ENCODE measurements at places on chromosomes 6 and 20.
A peak's percentile ranks its signal among the peaks of the same experiment; 100 is the strongest.

- no peak for DNase-seq
These were observed 86.2 kb downstream of the PLEKHG1 start for GRCh38 chr6:150685860-150686259.

DNA sequence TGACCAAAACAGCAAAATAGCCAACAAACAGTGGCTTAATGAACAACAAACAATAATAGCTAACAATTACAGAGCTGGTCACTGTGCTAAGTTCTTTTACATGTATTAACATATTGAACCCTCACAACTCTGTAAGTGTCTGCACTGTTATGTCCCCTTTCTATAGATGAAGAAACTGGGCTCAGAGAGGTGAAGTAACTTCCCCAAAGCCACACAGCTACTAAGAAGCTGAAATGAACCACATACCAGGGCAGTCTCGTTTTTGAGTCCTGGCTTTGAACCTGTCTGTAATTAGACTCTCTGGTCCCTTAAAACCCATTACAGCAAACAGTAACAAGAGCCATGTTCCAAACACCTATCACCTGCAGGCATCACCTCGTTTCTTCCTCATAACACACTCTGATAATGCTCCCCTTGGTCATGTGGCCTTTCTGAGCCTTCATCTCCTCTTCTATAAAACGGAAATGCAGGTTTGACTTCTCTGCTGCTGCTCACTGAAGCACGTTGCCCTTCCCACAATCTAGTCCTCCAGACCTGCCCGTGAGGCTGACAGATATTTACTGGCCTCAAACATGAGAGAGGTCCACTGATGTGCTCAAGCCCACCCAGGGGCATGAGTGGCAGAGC lies 23.3 kb downstream of the KCNK15 start:
- DNase-seq, result no peak

GRCh38 chr6:4018924-4019236 lies 60.1 kb downstream of the FAM217A start:
- peak; percentile 59 for DNase-seq

DNA sequence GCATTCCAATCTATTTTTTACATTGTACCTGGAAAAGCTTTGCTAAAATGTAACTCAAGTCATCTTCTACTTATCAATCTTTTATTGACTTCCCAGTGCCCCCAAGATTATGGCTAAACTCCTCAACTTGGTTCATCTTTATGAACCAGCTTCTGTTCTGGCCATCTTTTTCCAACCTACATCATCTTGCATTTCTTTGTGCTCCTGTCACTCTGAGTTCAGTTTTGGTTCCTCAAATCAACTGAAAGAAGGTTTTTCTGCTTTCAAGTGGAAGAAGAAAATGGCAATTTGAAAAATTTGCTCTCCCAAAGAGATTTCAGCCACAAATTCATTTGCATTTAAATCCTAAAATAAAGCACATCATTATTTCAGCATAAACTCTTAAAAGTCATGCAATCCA lies 41.8 kb downstream of the GPX5 start:
- DNase-seq, result no peak

DNA sequence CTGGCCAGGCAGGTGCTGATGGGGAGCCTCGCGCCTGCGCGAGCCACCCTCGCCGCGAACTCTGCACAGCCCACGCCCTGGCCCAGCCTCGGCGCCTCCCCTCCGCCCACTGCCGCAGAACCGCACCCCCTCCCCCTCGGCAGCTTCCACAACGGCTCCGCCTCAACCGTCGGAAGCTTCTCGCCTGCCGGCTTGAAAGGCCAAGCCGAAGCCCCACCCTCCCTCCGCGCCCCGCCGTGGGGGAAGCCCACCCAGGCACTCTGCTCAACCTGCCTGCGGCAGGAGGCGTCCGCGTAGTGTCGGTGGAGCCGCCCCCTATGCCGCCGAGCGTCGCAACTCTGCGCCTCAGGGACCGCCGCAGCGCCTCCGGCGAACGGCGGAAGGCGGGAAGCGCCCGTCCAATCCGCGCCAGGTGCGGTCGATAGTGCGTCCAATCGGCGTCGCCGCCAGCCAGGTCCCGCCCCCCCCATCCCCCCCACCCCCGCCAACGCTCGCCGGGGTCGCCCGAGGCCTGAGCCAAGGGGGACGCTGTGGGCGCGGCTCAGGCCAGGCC lies at the start of gene SYCP2:
Gene SYCP2 (minus strand): TSS at position 342 of the 553 bp plus-strand sequence. CDS start 11,224 bp downstream, outside the sequence.
- no peak for DNase-seq

DNA sequence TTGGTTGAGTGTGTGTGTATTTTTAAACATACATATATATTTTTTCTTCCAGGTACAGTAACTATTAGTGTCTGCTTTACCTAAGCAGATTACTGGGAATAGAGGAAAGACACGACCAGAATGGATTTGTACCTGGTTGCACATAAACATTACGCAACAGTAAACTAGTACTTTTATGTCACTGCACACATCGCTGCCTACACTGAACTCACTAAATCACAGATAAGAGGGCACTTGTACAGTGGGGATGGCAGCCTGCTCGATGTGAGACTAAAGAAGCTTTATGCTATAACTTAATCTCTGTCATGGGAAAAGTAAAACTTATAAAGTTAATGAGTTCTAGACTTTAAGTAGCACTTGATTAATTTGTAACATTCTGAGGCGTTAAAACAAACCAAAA lies 89.5 kb upstream of the SIM1 start:
- DNase-seq, result no peak

GRCh38 chr20:35883778-35884540 lies 70.3 kb downstream of the SCAND1 start:
- no peak for DNase-seq

DNA sequence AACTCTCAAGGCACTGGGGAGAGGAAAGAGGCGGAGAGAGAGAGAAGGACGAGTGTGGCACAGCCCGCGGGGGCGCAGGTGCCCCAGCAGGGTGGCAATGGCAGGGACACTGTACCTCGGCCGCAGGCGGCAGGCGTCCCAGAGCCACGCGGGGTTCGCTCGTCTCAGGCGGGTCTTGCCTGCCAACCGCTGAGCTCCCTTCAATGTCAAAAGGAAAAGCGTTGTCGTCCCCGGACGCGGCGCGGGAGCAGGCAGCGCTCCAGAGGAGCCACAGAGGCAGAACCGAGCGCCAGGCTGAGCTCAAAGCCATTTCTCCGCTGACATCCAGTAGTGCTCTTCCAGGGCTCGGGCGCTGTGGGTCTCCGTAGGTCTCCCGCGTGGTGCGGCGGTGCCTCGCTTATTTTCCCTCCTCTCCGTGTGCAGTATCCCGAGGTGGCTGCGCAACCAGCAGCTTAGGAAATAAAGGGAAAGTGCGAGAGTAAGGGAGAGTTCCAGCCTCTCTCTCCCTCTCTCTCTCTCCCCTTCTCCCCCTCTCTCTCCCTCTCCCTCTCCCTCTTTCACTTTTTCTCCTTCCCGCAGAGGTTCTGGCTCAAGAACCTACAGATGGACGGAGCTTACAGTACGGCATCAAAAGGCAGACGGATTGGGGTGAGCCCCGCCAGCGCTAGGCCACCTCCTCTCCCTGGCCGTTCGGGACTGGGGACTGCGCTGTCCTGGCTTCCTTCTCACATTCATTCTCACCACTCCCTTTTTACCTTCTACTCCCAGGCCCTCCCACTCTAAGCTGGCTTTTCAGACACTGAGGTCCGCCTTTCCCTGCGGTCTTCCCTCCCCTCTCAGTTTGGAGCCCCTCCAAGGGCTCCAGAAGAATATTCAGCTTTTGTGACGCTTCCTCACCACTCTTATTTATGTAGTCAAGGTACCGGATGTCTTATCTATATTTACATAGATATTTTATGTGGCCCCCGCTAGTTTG lies at the start of gene LAMA4:
Gene LAMA4 (minus strand): TSS at position 727 of the 976 bp plus-strand sequence. CDS start 417 bp downstream, at position 310.
- DNase-seq, result no peak

DNA sequence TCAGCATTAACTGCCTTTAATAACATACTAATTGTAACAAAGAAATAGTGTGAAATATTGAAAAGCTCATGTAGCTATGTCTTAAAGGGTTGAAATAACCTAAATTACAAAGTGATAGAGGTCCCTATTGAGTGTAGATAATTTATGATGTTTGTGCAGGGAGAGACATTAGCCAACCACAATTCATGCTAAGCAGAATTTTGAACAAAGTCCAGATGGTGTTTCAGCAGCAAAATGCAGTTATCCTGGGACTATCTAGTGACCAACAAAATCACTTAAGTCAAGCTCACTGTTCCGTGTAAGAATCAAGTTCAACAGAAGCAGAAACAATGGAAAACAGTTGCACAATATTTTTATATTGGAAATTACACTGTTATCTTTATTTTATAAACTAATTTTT lies 218.5 kb downstream of the SIM1 start:
- no peak for DNase-seq

DNA sequence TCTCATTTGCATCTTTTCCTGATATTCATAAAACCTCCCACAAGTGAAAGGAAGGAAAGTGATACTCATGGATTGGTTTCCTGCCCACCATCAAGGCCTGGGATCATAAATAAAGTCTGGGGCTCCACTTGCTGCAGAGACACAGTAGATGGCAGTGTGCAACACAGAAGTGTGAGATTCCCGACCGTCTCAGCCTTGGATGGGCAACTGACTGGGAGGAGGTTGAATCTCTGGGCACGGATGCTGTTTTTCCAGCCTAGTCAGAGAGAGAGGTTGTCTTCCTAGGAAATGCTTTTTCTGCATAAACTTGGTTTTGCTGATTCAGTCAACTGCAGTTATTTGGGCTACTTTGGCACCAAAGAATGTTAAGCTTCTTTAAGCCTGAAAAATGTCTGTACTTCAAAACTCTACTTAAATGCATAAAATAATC lies 9.9 kb upstream of the RFPL4B start:
- DNase-seq, result peak; percentile 35

DNA sequence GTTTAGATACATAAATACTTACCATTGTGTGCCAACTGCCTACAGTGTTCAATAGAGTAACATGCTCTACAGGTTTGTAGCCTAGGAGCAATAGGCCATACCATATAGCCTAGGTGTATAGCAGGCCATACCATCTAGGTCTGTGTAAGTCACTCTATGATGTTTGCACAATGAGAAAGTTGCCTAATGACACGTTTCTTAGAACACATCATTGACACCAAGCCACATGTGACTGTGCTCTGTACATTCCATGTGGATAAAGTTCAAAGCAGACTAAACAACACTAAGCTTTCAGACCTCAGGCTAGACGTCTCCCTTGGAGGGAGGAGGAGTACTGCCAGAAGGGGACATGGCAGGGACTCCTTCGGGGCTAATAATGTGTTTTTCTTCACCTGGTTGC lies 93.6 kb downstream of the KIF16B start:
- no peak for DNase-seq

- DNase-seq, result no peak
These were observed 38.0 kb upstream of the ERVFRD-1 start for GRCh38 chr6:11149551-11149950.

DNA sequence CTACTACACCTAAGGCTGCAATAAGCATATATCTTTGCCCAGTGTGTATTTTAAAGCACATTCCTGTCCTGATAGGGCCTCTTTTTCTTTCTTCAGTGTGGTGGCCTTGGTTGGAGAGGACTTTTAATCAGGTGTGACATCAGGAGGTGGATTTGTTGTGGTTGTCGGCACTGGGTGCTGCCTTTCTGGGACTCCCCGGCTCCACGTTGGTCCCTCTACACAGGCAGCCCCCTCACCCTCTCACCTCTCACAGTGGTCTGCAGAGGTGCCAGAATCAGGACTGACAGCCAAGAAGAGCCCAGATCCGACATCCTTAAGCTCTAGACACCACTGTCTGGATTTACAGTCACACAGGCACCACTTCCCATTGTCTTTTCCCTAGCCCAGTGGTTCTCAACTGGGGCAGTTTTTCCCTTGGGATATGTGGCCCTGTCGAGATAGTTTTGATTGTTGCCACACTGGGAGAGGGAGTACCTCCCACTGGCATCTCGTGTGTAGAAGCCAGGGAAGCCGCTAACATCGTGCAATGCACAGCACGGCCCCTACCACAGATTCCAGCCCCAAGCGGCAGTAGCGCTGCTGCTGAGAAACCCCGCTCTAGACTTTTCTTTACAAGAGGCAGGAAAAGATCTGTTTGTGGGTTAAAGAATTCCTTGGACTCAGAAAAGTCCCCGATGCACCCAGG lies 314.1 kb downstream of the QKI start:
- no peak for DNase-seq

GRCh38 chr6:36682328-36683144 lies 4.0 kb downstream of the CDKN1A start:
- DNase-seq, result peak; percentile 58

GRCh38 chr6:111294374-111294967 lies 188.5 kb downstream of the REV3L start:
- DNase-seq, result no peak

DNA sequence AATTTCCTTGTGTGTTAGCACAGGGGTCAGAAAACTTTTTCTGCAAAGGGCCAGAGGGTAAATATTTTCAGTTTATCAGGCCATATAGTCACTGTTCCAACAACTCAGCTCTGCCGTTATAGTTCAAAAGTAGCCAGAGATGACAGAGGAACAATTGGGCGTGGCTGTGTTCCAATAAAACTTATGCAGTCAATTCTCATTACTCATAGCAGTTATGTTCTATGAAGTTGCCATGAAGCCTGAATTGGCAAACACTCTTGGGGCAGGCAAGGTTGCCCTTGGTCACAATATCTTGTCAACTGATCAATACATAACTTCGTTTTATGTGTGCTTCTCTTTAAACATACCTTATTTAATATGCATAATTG lies 304.2 kb downstream of the TFAP2C start:
- no peak for DNase-seq

DNA sequence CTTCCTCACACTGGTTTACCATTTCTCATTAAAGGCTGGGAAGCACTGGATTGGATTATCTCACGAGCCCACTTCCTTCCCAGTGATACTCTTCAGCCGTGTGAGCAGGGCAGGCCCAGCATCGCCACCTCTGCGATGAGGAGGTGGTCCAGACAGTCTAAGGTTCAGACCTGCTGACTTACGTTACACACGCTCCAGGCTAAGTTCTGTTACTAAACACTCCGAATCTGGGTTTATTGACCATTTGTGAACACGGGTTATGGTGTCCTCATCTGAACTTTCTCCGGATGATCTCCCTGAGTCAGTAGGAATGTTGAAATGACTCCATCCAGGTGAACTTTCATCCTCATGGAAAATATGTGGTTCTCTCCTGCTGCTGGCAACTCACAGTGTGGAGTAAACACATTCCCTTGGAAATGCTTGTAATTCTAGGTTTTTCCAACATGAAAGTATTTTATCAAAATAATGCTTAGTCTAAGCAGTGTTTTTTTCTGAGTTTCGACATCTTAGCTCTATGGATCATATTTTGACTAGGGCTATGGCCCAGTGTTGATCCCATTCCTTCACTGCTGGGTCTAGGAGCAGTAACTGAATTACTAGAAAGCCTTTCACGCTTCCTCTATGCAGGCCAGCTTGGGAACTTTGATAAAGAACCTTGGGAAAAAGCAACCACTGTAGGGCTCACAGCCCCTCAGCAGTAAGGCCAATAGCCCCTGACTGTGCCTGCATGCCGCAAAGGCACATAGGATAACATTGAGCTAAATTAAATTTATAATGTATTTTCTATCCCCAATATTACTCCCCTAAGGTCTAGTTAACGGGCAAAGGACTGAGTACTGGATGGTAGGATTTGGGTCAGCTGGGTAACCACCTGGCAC lies 37.7 kb upstream of the PXDC1 start:
- DNase-seq, result no peak
